ENCODE measurements at places on chromosomes 16 and 17. TPM values are rescaled to one million over a fixed set of nuclear protein-coding genes. Genes with fewer than 3 reads are reported as not detected.

The TP53TG3C gene
- not detected for total RNA-seq

The TOM1L1 gene
- 34.6 TPM for total RNA-seq

The OSGIN1 gene
- 5.6 TPM for total RNA-seq

The ST6GALNAC2 gene
- 24.0 TPM for total RNA-seq

The LRRC37A3 gene
- total RNA-seq: 5.6 TPM

The CHST5 gene
- not detected for total RNA-seq

The SLFN14 gene
- total RNA-seq: not detected

The SLX4 gene
- 4.0 TPM for total RNA-seq

The NKD1 gene
- 1.9 TPM for total RNA-seq

The MILR1 gene
- total RNA-seq: 3.5 TPM

The AIPL1 gene
- not detected for total RNA-seq

The KRTAP4-9 gene
- total RNA-seq: not detected

The RNF112 gene
- 1.1 TPM for total RNA-seq

The HBA2 gene
- total RNA-seq: 8.2 TPM

The CCL3 gene
- total RNA-seq: not detected
